ENCODE measurements at places on chromosomes 2 and 18. TPM values are rescaled to one million over a fixed set of nuclear protein-coding genes. Genes with fewer than 3 reads are reported as not detected.

COLEC11 gene
- polyA plus RNA-seq: not detected

POMC gene
- 4.9 TPM for polyA plus RNA-seq

ZBTB7C gene
- not detected for polyA plus RNA-seq

DAPL1 gene
- polyA plus RNA-seq: not detected

C2orf78 gene
- polyA plus RNA-seq: not detected

FNDC4 gene
- polyA plus RNA-seq: not detected

TRAPPC12 gene
- 34.0 TPM for polyA plus RNA-seq

POTEI gene
- polyA plus RNA-seq: not detected

RHOB gene
- polyA plus RNA-seq: 1.6 TPM

EIPR1 gene
- 42.2 TPM for polyA plus RNA-seq

ADAM23 gene
- not detected for polyA plus RNA-seq

GREB1L gene
- polyA plus RNA-seq: 0.09 TPM

TUBA4B gene
- not detected for polyA plus RNA-seq

IGFBP5 gene
- not detected for polyA plus RNA-seq

MARCHF4 gene
- polyA plus RNA-seq: not detected

HAUS1 gene
- polyA plus RNA-seq: 35.1 TPM

DNA sequence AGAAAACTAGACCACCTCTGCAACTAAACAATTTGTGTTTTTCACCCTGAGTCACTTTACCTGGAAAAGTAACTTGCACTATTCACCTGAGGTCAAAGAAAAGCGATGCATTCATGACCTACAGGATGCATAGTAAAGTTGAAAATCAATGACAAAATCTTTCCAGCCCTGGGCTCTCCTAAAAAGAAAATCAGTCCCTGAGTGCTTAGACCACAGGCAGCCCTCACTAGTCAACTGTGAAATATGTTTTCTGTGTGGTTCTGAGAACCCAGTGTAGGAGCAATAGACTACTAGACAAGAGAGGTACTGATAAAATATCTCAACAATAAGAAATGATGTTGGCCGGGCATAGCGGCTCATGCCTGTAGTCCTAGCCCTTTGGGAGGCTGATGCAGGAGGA is 133.1 kb downstream of the TXNL1 start:
- no peak for DNase-seq

- no peak for DNase-seq
These were observed 67.1 kb downstream of the MGAT5 start for GRCh38 chr2:134320930-134321329.

DNA sequence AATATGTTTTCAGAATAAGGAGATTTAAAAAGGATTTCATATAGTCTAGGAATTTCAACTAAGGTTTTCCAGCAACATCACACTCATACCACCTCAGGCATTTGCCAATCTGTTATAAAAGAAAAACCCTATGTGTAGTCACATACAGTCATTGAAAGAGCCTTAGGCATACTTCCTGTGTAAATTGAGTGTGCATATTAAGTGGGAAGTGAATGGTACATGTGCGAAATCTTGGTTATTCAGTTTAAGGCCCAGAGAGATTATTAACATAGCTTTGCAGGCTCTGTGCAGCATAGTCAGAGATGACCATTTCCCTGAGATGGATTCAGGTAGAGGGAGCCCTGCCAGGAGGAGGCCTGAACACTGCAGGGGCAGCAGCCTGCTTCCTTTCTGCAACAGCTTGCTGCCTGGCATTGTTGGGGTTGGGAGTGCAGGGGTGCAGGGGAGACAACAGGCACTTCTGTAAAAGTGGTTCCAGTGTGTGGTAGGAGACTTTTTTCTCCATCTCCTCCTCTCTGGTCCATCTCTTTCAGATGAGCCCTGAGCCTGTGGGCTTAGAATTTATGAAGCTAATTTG is 100.1 kb upstream of the OSR1 start:
- DNase-seq: no peak

- DNase-seq: peak; percentile 26
These were observed 770 bp downstream of the ZNF396 start for GRCh38 chr18:35376393-35376741.

DNA sequence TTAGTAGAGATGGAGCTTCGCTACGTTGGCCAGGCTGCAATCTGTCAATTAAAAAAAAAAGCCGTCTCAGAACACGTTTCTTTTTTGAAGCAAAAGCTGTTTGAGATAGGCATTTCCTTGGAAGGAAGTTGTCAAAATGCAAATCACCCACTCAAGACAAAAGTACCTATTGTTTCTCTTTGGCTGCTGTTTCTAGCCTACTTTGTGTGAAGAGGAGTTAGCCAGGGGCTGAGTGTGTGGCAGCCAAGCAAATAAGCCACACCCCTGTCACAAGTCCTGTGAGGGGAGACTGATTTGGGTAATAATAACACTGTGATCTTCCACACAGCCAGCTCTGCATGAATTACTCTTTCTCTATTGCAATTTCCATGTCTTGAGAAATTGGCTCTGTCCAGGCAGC is 47.4 kb upstream of the CDCA7 start:
- DNase-seq: no peak

DNA sequence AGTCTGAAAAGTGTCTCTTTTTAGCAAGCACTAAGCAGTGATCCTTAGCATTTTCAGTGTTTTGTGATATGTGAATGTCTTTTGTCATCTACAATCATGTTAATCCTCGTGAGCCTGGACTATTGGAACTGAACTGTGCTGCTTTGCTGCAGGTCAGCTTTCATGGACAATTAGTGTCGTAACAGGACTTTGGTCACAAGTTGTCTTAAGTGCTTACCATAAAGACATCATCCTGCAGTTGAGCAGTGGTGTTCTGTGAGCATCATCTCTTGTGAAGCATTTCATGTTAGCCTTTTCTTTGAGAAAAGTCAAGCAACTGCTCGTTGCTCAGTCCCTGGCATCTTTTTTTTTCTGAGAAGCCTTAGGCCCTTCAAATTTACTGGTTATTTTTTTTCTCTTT is 135.9 kb downstream of the ZNF407 start:
- DNase-seq: no peak

DNA sequence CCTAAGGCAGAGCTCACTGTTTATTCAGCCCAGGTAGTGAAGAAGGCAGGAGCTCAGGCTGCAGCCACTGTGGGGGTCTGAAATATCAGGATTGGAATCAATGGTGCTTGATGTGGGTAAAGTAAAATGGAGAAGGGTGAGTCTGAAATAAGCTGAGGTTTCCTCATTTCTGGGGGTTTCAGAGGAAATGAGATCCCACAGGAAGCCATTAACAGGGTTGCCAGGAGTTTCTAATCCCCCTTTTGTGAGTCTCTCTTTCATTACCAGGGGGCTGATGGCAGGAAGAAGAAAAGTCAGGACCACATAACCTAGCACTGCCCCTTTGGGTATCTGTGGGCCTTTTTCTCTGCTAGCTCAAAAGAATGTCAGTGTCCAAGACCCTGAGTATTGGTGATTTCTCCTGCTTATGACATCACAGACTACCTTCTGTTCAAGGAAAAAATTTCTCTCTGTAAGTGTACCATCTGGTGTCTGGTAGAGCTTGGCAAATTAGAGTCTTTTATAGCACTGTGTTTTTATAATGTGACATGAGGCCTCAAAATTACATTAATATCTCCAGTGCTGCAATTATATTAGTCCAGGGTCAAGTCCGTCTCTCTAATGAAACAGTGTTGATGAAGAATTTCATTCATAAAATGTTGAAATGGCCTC is 56.0 kb downstream of the LBH start:
- DNase-seq: no peak

DNA sequence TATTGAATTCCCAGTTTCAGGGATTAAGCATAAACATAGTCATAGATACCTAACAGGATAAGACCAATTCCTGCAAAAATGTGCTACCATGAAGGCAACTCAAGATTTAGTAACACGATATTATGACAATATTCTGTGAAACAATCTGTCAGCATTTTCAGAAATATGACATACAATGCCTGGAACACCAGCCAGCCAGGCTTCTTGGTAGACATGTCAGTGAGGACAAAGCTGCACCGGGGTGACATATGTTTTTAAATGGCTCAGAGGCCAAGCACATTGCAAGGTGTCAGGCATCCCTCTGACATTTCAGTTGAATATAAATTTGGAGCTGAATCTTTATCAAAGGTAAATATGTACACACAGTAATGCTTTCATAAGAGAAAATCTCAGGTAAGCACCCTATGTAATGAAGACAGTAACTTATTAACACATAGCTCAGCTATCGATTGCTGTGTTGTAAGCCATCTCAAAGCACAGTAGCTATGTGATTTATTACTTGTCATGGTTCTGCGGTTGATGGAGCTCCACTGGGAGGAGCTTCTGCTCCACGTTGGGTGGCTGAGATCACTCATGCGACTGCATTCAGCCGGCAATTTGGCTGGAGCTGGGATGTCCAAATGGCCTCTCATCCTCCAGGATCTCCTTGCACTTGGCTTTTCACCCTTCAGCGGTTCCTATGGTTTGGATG is 31.9 kb upstream of the EML6 start:
- DNase-seq: no peak

DNA sequence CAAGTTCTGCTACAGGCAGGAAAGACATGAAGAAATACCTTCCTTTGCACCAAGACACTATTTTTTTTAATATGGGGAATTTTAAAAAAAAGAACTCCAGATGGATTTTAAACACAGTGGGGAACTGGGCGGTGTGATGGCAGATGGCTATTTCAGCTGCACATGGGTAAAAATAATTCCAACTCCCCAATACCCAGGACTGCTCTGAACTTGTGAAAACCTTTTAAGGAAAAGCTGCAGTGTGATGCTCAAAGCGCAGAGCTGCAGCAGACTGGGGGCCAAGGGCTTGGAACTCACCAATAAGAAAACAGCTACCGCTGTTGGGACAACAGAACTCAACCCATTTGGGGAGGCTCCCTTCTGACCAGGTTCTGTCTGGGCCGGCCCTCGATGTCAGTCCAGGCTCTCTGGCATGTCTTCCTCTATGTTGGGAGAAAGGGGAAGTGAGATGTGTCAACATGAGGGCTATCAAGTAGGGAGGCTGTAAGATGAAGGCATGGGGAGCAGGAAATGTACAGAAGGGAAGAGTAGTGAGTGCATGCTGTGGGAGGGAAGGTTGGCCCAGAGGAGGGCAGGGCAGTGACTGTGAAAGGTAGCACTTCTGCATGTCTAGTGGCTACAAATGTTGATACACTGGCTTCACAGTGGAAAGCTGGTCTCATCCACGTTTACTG is 64.0 kb upstream of the SLC14A2 start:
- DNase-seq: no peak

GRCh38 chr18:79447703-79448367 is 52.1 kb downstream of the NFATC1 start:
- DNase-seq: no peak

- DNase-seq: no peak
These were observed 66.2 kb downstream of the ATOH8 start for GRCh38 chr2:85819811-85820510.

DNA sequence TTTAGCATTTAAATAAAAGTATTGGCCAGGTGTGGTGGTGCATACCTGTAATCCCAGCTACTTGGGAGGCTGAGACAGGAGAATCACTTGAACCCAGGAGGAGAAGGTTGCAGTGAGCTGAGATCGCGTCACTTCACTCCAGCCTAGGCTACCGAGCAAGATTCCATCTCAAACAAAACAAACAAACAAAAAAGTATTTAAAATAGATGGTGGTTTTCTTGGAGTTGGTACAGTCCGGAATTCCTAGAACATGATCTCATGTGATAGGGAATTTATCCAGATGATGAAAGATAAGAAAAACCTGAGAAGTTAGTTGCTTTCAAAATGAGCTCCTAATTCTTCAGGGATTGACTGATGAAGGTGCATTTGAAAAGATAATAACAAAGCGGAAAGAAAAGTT is 62.0 kb downstream of the BIRC6 start:
- no peak for DNase-seq

GRCh38 chr2:120477831-120478481 is 132.0 kb downstream of the INHBB start:
- no peak for DNase-seq

DNA sequence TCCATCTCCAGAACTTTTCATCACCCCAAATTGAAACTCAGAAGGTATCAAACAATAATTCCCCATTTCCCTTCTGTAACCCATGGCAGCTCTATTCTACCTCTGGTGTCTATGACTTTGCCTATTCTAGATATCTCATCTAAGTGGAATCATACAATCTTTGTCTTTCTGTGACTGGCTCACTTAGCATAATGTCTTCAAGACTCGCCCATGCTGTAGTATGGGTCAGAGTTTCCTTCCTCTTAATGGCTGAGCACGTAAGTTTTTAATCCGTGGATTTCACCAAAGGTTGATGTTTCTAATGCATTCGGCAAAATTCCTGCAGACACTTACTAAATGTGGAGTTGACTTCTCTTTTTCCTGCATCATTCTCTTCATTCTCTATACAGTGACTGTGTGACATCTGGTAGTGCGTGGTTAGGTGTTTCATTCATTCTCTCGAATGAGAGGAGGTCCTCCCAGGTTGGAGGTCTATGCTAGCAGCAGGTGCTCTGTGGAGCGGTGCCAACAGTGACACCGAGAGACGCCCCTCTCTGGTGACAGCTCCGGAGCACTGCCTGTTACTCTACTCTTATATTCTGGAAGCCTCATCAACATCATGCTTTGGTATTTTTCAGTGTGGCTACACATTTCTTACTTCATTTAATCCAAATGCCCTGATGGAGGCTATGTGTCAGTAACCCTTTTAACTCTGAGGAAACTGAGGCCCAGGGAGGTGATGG is 50.1 kb downstream of the ATOH8 start:
- DNase-seq: no peak

- no peak for DNase-seq
These were observed 935.7 kb upstream of the FAM98A start for GRCh38 chr2:34534761-34535160.

GRCh38 chr2:26487192-26487591 is 9.3 kb upstream of the OTOF start:
- DNase-seq: no peak

DNA sequence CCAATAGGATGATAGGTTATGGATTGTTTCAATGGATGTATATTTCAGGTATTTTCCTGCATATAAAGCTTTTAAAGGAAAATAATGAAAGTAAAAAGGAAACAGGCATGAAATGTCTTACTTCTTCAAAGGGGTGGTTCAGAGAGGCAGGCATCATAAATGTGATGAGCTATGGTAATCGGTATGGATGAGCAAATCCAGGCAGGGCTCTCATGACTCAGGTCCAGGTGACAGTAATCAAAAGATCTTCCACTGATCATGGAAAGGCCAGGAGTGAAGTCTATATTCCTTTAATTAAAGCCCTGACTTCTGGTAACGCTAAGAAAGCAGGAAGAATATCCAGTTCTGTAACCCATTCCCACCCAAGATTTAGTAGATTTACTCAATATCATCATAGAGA is 48.7 kb upstream of the RGPD4 start:
- no peak for DNase-seq

GRCh38 chr18:7957297-7957696 is 390.2 kb downstream of the PTPRM start:
- DNase-seq: no peak

GRCh38 chr2:129205766-129206165 is 773.7 kb upstream of the RAB6C start:
- no peak for DNase-seq
